ENCODE measurements at places on chromosomes 2 and 18.
A peak's percentile ranks its signal among the peaks of the same experiment; 100 is the strongest.

- no peak for DNase-seq
These were observed 9.0 kb downstream of the SCN2A start for GRCh38 chr2:165248238-165248637.

- DNase-seq, result no peak
These were observed 201.4 kb downstream of the SOCS6 start for GRCh38 chr18:70489986-70490933.

DNA sequence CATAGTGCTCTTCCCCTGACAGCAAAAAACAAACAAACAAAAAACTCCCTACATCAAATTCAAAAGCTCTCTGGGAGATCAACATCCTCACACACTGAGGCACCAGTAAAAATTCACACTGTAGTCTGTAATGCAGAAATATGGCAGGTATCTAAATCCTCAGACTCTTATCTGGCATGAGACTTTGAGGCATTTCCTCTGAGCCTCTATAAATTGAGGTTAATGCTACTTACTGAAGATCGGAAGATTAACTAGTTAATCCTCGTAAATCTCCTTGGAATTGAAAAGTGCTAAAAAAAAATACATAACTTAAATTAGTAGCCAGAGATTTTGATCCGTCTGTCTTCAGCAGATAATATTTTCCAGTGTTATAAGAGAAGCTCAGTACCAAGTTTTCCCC is 65.0 kb downstream of the AP1S3 start:
- no peak for DNase-seq

GRCh38 chr2:234377761-234378391 is 119.0 kb downstream of the ARL4C start:
- no peak for DNase-seq

- no peak for DNase-seq
These were observed 94.6 kb downstream of the RTP5 start for GRCh38 chr2:241964133-241964532.

DNA sequence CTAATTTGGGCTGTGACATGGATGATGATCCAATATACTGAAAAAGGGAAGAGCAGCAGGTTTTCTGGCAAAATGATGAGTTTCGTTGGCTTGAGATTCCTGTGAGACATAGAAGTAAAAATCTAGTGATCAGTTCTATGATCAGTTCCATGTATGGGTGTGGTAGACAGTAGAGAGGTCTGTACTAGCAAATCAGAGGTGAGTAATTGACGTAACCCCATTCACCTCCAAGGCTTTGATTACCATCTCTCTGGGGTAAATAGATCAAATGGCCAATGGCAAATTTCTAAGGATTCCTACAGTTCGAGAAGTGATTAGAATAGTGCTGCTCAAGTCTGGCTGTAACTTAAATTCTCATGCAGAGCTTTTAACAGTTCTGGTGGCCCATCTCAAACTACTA is 6.4 kb downstream of the ITGA4 start:
- DNase-seq, result no peak

DNA sequence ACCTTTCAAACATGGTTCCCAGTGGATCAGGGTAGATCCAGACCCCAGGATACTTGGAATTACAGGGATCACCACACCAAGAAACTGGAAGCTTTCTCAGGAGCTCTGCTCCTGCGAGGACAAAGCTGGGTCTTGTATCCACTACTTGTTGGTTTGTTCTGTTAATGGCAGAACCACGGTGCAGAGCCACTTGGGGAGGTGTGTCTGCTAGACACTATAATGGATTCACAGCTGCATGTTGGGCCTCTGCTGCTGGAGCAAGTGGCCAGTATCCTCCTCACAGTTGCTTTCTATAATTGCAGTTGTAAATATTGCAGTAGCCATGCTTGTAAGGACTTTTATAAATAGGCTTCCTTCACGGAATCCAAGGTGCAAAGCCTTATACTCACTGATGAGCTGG is 12.9 kb downstream of the FOSL2 start:
- no peak for DNase-seq

- no peak for DNase-seq
These were observed 125.5 kb downstream of the KLHL29 start for GRCh38 chr2:23510471-23510870.

DNA sequence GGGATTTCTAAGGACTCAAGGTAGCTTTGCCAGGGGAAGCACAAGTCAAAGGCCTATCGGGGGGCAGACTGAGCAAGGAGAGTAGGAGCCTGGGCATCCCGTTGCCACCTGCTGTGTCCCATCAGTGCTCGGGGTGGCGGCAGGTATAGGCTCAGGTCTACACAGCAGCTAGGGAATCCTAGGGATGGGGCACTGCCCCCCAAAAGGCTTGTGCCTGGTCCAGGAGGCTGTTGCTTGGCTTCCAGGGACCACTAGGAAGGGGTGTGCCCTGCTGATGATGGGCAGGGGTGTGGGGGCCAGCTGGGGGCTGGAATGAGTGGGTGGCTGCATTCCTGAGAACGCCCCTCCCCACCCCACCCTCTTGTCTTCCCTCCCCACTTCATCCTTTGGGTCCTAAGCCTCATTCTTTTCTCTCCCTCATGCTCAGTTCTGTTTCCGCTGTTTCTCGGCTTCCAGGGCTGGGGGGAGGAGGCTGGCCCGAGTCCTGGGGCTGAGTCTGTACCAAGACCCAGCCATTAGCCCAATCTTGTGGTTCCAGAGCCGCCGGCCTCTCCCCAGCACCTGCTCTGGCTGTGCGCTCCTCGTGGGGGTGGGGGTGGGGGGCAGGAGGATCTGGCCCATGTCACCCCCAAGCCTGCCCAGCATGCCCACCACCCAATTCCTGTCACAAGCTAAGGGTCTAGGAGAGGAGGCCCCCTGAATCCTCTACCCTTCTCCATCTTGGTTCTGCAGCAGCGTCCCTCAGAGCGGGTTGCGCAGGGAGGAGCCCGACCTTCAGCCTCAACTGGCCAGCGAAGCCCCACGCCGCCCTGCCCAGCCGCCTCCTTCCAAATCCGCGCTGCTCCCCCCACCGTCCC is 12.8 kb downstream of the SPEG start:
- no peak for DNase-seq

DNA sequence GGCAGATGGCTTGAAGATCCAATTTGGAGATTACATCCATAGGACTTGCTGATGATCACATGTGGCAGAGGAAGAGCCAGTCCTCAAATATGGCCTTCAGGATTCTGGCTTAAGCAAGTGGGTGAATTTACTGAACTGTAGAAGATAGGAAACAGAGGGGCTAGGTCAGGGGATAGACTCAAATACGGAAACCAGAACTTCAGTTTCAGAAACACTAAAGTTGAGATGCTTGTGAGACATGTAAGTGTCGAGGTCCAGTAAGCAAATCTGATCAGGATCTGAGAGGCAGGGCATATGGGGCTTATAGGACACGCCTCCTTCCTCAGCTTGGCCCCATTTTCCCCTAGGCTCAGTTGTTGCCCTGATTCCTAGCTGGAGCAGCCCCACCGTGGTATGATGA is 107.7 kb downstream of the LBH start:
- no peak for DNase-seq

- DNase-seq, result peak; percentile 69
These were observed 204.5 kb downstream of the ARL4C start for GRCh38 chr2:234292205-234292961.

DNA sequence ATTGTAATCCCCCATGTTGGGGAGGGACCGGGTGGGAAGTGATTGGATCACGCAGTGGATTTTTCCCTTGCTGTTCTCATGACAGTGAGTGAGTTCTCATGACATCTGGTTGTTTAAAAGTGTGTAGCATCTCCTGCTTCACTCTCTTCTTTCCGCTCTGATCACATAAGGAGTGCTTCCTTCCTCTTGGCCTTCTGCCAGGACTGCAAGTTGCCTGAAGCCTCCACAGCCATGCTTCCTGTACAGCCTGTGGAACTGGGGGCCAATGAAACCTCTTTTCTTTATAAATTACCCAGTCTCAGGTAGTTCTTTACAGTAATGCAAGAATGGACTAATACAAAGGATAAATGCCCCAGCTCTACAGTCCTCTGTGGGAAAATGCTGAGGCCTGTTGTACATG is 437.5 kb upstream of the NXPH2 start:
- DNase-seq, result no peak

DNA sequence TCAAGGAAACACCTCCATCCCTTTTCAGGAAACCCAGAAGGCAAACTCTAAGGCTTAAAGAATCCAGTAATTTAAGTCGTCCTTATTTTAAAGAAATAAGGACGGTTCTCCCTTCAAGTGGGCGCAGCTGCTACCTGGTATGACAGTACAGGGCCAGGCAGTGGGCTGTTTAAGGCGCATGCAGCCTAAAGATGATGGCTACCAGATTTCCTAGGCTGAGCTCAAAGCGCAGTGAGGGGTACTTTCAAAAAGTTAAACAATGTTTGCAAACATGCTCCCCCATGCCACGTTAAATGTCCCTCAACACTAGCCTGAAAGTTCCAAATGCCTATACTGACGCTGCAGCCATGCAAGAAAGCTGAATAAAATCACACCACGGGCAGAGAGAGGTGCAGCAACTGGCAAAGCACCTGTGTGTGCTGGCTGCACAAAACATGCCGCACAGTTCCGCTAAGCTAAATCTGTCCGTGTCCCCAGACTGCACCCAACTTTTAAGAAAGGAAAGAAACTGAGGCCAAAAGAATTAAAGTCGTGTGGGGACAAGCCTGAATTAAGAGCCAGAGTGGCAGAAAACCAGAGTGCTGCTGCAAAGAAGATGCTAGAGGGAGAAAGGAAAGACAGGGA is 583 bp downstream of the HIBCH start:
- DNase-seq, result no peak

- DNase-seq, result no peak
These were observed 178.5 kb downstream of the HDAC4 start for GRCh38 chr2:239222312-239222660.

- no peak for DNase-seq
These were observed 276.4 kb downstream of the TGIF1 start for GRCh38 chr18:3726238-3726951.

- no peak for DNase-seq
These were observed 135.0 kb downstream of the EPHA4 start for GRCh38 chr2:221437056-221437455.

DNA sequence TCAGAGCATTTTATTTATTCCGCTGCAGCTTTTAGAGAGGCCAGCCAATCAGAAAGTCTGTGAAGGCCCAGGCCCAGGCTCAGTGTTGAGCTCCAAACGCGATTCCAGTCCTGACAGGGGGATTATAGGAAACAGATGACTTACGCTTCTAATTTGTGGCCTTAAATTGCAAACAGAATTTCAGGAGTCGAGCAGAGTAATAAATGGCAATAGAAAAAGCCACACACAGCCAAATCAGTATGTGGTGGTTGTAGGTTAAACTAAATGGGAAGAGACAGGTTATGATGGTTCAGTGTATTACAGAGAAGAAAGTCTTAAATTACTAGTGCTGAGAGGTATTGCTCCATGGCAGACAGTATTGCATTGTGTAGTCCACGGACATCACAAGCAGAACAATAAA is 131.0 kb upstream of the ZEB2 start:
- DNase-seq, result no peak

DNA sequence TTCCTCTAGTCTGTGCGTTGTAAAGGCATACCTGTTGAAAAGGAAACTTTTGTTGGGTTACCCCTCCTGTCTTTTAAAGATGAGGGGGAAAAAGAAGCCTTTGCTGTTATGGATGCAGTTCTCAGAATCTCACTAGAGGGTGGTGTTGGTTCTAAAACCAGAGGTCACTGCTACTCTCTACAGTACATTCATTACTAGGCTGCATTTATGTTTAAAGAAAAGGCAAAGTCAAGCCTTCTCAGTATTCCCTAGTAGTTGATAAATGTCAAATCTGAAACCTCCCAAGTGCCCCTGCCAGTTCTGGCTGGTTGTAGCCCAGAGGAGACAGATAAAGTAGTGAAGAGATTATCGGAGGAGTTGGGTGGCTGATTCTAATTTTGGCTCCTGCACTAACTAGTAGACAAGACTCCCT is 1.4 kb upstream of the PLCL1 start:
- no peak for DNase-seq

- DNase-seq, result peak; percentile 19
These were observed 26.5 kb downstream of the BCL2 start for GRCh38 chr18:63292831-63293683.

DNA sequence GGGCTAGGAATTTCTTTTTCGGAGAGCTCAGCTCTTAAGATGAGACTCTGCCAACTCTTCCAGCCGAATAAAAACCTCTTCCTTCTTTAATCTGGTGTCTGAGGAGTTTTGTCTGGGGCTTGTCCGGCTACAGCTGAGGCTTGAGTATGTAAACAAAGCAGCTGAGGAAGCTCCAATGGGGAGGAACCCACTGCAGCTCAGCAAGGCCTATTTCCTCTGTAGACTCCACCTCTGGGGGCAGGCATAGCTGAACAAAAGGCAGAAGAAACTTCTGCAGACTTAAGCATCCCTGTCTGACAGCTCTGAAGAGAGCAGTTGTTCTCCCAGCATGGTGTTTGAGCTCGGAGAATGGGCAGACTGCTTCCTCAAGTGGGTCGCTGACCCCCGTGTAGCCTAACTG is 838.7 kb downstream of the CCDC85A start:
- no peak for DNase-seq

GRCh38 chr2:149112713-149113112 is 74.2 kb downstream of the LYPD6B start:
- no peak for DNase-seq

DNA sequence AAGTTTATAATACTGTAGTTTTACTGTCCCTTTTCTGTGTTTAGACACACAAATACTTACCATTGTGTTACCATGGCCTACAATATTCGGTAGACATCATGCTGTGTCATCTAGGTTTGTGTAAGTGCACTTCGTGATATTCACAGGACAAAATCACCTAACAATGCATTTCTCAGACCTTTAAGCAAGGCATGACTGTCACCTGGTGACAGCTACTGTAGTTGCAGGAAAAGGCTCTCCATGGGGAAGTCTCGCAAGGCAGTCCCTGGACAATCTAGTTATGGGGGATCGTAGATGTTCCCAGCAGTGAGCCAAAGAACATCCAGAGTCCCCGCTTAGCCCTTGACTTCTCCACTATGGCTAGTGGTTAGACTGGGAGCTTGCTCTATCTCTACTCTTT is 73.1 kb downstream of the EIF2AK3 start:
- no peak for DNase-seq

DNA sequence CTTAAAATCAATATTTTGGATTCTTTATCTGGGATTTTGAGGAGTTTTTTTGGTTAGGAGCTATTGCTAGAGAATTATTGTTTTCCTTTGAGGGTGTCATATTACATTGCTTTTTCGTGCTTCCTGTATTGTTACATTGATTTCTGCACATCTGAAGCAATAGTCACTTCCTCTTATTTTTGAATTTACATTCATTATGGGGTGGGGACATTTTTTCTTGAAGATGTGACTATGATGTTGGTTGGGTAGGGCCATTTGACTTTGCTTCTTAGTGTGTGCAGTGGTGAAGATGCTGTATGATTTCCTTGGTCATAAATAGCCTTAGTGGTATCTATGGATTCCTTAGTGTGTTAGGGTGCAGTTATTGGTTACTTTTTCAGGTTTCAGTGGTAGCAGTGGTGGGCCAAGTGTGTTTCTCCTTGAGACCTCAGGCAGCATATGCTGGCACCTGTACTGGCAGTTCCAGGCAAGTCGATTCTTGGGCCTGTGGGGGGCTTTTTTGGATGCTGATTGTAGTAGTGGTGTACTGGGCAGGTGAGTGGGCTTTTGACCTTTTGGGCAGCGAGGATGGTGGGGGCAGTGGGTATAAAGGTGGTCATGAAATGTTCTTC is 61.8 kb downstream of the ARHGAP25 start:
- no peak for DNase-seq

- no peak for DNase-seq
These were observed 65.2 kb downstream of the RNF152 start for GRCh38 chr18:61827591-61827990.
